ENCODE measurements at places on chromosomes 16 and 17. TPM values are rescaled to one million over a fixed set of nuclear protein-coding genes. Genes with fewer than 3 reads are reported as not detected.

The WFIKKN2 gene
- total RNA-seq = 0.25 TPM

The UNC13D gene
- 12.8 TPM for total RNA-seq

The MED13 gene
- total RNA-seq = 46.4 TPM

The DOC2B gene
- total RNA-seq = 4.1 TPM

The ASGR1 gene
- not detected for total RNA-seq

The TVP23A gene
- total RNA-seq = 0.13 TPM

The HSPB9 gene
- total RNA-seq = not detected

- DNase-seq = no peak
These were observed 149.2 kb downstream of the NPIPB5 start for GRCh38 chr16:22659933-22660332.

GRCh38 chr17:27529230-27529796 is 73.1 kb downstream of the KSR1 start:
- DNase-seq = no peak

- DNase-seq = no peak
These were observed 106.7 kb downstream of the RAB11FIP4 start for GRCh38 chr17:31497994-31498826.

GRCh38 chr17:73360961-73361761 is 49.4 kb upstream of the CDC42EP4 start:
- DNase-seq = no peak

GRCh38 chr16:66918803-66919568 is at the start of gene CDH16:
Gene CDH16 (minus strand): TSS chr16:66918885. CDS start chr16:66918065, 820 bp downstream.
- DNase-seq = no peak

- DNase-seq = no peak
These were observed 6.6 kb upstream of the METRNL start for GRCh38 chr17:83072600-83073358.

DNA sequence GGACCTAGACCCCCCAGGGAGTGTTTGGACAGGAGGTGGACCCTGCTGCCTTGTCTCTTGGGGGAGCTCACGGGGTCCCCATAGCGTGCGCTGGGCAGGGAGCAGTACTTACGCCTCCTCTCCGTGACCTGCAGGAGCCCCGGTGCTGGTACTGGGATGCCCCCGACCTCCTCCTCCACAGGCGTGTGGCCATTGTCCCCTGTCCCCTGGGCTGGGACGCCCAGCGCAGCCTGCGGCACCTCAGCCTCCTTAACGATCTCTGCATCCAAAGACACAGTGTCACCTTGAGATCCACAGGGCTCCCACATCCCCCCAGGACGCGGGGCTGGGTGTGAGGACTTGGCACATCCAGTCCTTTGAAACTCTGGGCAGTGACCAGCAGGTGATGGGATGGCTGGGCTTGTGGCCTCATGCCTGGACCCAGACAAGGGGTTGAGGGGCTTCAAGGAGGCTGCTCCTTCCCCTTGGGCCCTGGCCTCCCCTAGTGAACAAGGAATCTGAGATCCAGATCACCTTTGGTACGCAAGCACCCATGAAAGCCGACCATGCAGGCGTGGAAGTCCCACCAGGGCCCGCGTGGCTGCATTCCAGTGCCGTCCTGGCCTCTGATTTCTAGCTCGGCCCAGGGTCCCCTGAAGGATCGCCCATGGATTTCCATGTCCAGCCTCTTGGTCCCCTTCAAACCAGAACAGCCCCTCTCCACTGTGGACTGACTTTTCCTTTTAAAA is 9.9 kb downstream of the DBNDD1 start:
- no peak for DNase-seq

GRCh38 chr16:84823484-84823883 is 3.7 kb downstream of the CRISPLD2 start:
- no peak for DNase-seq

DNA sequence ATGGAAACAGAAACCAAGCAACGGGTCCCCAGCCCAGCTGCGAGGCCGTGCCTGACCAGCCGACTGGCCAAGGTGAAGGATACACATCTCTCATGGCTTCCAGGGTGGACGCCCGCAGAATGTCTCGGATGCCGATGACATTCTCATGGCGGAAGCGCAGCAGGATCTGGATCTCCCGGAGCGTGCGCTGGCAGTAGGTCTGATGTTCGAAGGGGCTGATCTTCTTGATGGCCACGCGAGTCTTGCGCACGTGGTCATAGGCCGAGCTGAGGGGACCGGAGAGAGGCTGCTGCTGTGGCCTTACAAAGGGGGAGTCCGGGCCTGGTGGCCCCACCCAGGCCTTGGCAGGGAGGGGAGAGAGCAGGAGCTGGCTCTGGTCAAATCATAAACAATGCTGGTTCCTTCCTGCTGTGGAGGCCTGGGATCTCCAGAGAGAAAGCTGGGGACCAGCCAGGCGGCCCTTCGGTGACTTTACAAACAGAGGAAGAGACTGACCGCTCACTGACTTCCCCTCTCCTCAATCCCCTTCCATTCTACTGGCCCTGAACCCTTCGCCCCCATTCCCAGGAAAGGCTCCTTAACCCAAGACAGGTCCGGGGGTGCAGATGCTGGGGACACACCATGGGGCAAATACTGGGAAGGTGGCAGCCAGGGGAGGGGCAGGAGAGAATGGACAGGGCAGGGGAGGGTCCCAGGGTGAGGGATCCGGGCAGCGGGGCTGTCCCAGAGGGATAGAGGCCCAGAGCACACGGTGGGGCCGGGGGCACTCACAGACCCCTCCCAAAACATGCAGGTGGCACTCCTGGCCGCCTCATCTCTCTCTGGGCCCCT is 1.1 kb downstream of the MAPK3 start:
- DNase-seq = peak; percentile 87

GRCh38 chr17:79424471-79425185 is 186.2 kb downstream of the RBFOX3 start:
- DNase-seq = no peak

DNA sequence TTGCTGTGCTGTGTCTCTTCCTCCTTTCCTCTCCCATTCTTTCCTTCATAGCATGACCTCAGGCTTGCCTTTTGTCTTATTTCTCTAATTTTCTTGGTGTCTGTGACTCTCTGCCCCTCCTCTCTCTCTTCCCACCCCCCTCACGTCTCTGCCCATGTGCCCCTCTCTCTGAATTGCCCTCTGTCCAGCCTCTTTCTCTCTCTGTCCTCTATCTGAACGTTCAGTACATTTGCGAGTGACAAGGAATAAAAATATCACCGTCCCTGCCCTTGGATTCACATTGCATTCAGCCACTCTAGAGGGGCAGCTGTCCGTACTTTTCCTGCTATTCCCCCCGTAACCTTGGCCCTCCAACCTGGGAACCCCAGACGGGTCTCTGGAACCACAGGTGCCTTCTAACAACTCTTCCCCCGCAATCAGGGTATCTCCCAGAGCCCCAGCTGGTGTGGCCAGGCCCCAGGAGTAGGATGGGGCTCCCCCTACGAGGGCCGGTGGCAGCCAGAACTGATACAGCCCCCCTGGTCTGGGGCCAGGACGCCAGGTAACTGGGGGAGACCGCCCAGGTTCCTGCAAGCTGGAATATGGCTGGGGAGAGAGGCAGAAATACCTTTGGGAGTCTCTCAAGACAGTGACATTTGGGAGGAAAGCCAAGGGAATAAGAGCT is 1.8 kb downstream of the KIF1C start:
- DNase-seq = no peak

DNA sequence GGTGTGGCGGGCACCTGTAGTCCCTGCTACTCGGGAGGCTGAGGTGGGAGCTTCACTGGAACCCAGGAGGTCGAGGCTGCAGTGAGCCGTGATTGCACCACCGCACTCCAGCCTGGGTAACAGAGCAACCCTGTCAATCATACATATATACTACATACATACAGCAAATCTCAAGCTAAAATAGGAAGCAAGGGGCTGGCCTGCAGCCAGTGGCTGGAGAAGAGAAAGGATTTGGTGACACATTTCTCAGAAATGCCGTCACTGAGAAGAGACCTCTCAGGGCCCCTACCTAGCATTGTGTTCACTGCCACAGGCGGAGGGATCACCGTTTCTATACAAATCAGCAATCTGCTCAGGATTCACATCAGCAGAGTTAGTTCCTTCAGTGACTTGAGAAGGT is 16.9 kb downstream of the NARF start:
- no peak for DNase-seq

GRCh38 chr16:27704252-27704651 is 154.3 kb downstream of the KATNIP start:
- DNase-seq = no peak

DNA sequence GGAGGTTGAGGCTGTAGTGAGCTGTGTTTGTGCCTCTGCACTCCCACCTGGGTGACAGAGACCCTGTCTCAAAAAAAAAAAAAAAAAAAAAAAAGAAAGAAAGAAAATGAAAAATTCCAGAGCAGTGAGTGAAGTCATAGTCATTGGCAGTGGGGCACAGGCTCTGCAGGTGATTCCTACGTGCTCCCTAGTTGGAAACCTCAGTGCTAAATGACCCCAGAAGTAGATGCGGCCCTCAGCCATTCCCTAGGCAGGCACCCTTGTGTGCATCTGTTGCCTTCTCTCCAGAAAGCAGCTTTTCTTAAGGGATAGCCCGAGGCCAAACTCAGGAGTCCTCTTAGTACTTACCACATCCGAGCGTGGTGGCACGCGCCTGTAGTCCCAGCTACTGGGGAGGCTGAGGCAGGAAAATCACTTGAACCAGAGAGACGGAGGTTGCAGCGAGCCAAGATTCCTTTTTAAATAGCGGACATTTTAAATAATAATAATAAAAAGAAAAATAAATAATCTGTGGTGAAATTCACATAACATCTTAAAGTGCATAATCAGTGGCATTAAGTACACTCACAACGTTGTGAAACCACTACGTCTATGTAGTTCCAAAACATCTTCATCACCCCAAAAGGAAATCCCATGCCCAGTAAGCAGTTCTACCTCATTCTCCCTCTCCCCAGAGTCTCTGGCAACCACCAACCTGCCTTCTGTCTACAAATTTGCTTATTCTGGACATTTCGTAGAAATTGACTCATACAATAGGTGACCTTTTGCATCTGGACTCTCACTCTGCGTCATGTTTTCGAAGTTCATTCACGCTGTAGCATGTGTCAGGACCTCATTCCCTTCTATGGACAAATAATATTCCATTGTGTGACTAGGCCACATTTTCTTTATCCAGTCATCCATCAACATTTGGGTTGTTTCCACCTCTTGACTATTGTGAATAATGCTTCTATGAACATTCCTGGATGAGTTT is 12.5 kb upstream of the SPHK1 start:
- no peak for DNase-seq

DNA sequence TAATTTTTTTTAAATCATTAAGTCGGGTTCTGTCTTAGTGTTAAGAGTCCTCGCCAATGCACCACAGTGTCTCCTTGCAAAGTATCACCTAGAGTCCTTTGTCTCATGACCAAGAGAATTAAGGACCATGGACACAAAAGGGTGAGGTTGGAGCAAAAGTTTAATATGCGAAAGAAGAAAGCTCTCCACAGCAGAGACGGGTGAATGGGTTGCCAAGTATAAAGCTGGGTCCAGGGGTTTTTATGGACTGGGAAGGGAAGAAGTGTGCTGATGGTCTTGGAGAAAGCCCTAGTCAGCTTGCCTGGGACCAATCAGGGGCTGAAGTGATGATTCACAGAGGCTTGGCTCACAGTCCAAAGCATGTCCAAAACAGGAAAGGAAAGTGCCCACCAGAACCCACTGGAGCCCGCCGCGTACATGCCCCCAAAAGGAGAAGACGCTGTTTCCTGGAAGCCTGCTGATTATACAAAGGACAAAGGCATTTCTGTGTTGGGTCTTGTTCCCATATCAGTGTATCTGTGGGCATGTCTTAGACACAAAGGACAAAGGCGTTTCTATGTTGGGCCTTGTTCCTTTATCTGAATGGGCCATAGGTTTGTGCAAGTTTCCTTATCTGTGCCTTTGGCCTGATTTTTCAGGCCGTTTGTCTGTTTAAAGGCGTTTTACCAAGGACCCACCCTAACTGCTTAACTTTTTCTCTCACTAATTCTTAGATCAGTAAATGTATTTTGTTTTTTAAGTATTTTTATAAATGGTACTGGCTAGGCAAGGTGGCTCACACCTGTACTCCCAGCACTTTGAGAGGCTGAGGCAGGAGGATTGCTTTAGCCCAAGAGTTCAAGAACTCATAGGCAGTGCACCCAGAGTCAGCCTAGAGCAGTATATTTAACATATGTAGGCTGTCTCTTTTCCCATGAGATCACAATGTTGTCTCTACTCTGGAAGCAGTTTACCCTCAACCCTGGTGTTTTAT is 28.7 kb upstream of the ATF7IP2 start:
- no peak for DNase-seq

- no peak for DNase-seq
These were observed 8.8 kb upstream of the CEP112 start for GRCh38 chr17:66200685-66201092.

DNA sequence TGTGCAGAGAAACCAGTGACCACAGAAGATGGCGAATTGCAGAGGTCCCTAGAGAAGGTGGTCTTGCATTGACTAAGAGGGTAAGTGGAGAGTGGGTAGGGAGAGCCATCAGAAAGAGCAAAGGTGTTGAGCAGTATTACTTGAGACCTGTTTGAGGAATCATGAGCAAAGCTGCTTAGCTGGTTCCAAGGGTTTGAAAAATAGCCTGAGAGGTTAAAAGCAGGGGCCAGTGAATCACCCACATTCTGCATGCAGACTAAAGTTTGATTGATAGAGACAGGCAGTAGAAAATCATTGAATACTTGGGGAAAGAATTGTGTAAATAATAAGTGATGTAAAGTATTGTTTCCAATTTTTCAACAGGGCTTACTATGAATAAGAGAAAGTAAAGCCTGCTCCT is 34.0 kb upstream of the KCNJ16 start:
- DNase-seq = no peak

GRCh38 chr16:84600343-84601229 is 17.3 kb downstream of the COTL1 start:
- no peak for DNase-seq

DNA sequence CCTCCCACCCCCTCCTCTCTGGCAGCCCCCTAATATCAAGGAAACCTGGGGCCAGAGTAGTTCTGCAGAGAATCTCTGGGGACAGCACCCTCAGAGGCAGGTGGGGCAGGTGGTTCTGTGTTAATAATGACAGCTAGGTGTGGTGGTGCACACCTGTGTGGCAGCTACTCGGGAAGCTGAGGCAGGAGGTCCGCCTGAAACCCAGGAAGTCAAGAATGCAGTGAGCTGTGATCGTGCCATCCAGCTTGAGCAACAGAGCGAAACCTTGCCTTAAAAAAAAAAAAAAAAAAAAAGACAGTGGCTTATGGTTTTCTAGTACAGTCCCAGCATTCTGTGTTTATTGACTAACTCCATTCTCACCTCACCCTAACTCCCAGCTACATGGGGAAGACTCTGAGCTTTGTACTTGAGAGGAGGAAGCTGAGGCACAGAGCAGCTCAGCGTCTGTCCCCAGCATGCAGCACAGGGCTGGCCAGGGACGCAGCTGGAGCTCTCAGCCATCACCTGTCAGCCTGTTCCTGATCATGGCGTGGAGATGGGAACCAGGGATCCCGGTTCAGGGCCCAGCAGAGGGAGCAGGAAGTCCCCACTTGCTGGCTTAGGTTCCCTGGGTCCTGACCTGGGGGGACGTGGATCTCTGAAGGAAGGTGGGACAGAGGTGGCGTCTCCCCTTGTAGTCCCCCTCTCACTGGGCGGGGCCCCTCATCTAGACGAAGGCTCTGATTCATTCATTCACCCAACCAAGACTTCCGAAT is 6.1 kb downstream of the DBNDD1 start:
- no peak for DNase-seq

Data from psoas muscle (tissue), 8 donors.